Stimulated activated CD8-positive, alpha-beta memory T cell treated with anti-CD3 and anti-CD28 coated beads, Interleukin-7, amount 100 ng/mL, for 1 hour (primary cell): ENCODE measurements at places on chromosomes 7 and 10.

DNA sequence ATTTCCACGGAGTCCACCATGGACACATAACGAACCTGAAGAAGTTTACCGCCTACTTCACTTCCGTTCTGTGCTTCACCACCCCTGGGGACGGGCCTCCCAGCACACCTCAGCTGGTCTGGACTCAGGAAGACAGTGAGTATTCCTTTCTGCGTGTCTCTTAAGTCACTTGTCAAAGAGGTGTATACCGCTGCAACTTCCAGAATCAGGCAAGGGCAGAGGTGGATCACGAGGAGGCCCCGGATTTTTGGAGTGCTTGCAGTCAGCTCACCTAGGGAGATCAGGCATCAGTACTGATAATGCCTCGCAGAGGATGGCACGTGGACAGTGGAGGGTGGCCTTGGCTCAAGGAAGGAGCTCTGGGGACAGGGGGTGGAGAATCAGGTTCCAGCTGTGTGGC lies 630.4 kb upstream of the FOXK1 start:
- DNase-seq, result no peak

GRCh38 chr7:102395592-102395872 lies 631 bp upstream of the PRKRIP1 start:
- DNase-seq, result no peak

GRCh38 chr7:65981965-65982792 lies at the start of gene GUSB:
GUSB (minus strand) TSS chr7:65982213; CDS start chr7:65982183, 30 bp downstream.
- DNase-seq, result peak; percentile 79

DNA sequence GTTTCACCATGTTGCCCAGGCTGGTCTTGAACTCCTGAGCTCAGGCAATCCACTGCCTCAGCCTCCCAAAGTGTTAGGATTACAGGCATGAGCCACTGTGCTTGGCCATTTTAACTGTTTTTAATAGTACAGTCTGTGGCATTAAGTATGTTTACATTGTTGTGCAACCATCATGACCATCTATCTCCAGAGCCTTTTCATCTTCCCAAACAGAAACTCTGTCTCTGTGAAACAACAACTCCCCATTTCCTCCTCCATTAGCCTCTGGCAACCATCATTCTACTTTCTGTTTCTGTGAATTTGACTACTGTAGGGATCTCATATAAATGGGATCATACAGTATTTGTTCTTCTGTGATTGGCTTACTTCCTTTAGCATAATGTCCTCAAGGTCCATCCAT lies 48.3 kb upstream of the SEPHS1 start:
- no peak for DNase-seq

DNA sequence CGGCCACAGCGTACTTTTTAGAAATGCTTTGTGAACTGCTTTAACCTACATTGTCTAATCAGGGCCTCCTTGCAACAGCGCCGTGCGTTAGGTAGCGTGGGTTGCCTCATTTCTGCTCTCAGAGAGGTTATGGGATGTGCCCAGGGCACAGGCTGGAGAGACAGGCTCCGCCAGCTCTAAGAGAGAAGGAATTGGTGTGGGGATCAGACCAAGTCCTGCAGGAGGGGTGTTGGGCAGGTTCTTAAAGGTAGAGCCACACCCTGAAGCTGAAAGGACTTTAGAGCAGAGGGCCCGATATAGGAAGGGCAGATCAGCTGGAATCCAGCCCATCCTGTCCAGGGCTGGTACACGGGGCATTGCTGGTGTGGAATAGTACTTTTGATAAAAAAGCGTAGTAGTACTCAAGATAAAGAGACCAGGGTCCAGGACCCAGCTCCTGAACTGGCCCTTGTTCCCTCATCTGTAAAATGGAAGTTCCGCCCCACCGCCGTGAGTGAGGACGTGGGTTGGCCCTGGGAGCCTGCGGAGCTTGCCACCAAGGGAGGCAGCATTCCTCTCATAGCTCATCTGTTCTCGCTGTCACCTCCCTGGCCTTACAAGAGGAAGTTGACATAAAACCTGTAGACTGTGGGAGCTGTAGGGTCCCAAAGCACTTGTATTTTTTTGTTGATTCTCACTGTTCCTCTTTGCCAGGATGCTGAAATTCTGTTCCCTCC lies 37.2 kb downstream of the TMEM120A start:
- no peak for DNase-seq

DNA sequence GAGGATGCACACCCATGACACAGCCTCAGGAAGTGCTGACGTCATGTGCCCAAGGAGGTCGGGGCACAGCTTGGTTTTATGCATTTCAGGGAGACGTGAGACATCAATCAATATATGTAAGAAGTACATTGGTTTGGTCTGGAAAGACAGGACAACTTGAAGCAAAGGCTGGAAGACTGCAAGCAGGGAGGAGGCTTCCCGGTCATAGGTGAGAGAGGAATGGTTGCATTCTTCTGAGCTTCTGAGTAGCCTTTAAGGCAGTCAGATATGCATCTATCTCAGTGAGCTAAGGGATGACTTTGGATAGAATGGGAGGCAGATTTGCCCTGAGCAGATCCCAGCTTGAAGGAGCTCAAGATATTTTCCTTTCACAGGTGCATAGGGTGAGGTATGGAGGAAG lies 349.5 kb downstream of the TYW1 start:
- DNase-seq, result no peak

- DNase-seq, result no peak
Measured at GRCh38 chr7:142961973-142962926, at the start of gene KEL. KEL (minus strand) TSS chr7:142962363; CDS start chr7:142962206, 157 bp downstream.

GRCh38 chr10:71727738-71728737 lies 8.5 kb upstream of the C10orf105 start:
- peak; percentile 41 for DNase-seq

GRCh38 chr10:33139181-33139646 lies 181.2 kb upstream of the ITGB1 start:
- DNase-seq, result peak; percentile 20

DNA sequence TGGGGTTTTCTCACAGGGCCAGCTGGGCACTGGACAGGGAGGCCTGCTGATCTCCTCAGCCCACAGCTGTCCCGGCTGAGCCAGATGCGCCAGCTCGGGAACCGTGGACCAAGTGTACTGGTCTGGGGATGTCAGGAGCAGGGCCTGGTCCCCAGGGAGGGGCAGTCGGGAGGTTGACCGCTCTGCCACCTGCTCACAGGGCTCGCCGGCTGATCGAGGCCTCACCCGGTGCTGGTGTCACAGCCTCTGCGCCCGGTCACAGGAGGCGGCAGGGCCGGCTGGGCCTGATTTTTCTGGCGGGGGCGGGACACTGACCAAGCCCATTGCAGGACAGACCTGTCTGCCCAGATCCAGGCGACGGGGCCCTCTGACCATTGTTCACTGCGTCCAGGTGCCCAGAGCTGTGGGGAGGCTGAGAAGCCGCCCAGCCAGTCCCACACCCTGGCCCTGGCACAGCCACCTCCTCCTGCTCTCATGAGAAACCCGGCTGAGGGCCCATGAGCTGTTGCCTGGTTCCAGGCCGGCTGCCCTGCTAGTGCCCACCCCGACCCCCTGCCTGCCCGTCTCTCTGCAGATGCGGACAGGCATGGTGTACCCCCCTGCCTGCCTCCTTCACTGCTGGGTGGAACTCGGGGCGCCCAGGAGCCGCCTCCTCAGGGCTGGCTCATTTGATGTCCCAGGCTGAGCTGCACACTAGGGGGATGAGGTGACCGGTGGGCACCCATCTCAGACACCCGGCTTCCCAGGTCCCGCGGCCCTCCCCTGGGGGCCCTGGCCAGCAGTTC lies 3.0 kb upstream of the TMEM184A start:
- no peak for DNase-seq

GRCh38 chr10:121310151-121310711 lies 288.0 kb downstream of the FGFR2 start:
- DNase-seq, result no peak

DNA sequence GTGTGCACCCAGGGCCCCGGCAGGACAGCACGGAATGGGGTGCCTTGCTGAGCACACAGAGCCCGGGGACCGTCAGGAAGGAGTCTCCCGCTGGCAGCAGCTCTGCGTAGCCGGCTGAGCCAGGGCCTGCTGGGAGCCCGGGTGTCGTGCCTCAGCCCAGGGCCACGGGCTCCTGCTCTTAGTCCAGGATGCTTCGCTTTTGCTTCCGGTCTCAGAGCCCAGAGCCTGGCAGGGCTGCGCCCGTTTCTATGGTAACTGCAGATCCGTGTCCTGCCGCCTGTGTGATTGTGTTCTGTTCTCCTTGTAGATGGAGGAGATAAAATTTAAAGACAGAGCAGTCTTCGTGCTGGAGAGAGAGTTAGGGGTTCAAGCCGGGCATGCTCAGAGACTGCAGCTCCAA lies 53.7 kb upstream of the DPYSL4 start:
- no peak for DNase-seq

GRCh38 chr7:76509931-76510877 lies at the start of gene UPK3B:
UPK3B (plus strand) TSS chr7:76510552; CDS start chr7:76510653, 101 bp downstream.
- no peak for DNase-seq

DNA sequence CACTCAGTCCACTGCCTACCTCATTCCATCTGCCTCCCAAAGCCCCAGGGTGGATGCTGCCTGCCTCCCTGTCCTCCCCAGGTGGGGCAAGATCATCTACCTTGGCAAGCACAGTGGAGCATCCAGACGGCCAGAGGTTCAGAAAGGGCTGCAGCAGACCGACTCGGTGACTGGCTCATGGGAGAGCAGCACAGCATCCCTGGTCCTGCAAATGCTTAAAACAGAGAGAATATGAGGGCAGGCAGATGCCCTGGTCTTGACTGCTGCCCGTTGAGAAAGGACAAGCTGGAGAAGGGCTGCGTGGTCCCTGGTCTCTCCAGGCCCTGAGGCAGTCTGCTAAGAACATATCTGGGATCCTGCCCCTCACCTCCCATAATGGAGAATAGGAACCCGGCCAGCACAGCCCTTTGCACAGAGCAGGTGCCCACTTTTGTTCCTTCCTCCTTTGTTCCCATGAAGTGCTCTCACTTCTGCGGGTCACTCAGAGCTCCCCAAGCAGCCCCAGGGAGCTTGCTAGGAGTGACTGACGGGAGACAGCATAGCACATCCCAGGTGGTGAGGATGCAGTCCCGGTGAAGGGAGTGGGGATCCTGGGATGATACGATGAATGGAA lies 1.4 kb downstream of the HPS1 start:
- DNase-seq, result no peak

DNA sequence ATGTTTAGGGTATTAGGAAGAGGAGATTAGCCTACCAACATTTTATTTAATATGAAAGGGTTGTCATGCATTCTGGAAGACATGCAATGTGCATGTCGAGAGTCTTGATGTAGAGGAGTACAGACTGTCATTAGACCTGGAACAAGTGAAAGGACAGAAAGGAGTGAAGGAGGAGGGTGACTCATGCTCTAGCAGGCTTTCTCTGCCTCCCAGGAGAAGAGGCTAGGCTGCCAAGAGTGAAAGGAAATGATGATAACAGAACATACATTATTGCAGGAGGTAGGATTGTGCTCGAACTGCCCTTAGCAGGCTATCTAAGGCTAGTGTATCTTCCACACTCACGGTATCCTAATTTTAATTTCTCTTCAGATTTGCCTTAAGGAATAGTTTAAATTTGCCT lies 228.8 kb downstream of the EXOC4 start:
- DNase-seq, result no peak

GRCh38 chr7:31125171-31125570 lies 73.1 kb downstream of the ADCYAP1R1 start:
- DNase-seq, result no peak

GRCh38 chr10:88245974-88246511 lies 337.1 kb downstream of the RNLS start:
- no peak for DNase-seq

DNA sequence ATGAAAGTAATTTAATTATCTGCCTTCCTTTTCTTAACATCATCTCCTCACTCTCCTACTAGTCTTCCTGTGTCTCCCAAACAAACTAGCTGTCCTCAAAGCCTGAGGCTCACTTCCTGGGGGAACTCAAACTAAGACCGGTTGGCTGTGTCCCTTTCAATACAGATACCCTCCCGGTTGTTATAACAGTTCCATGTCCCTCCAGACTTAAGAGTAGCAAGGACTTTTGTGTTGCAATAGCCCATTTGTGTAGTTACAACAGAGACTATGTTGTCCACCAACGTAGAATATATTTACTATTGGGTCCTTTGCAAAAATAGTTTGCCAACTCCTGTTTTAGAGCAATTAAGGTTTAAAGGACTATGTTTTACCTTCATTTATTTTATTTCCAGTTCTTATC lies 8.6 kb upstream of the TARP start:
- no peak for DNase-seq

DNA sequence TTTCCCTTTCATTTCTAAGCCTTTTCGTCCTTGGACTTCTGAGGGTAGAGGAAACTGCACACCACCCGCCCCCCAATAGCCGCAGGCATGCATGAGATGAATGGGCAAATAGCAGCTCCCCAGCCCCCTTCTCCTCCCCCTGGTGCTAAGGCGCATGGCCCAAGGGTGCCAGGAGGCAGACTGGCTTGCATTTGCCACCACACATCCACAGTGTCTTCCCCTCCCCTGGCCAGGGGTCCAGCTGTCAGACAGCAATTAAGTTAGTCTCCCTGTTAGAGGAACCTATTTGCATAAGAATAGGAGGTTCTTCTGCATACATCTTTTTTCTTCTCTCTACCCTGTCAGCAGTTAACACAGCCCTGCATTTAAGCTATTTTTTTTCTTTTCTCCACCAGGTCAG lies 20.2 kb downstream of the TOMM7 start:
- no peak for DNase-seq

- DNase-seq, result no peak
Measured at GRCh38 chr7:97346349-97346748, 228.9 kb downstream of the SDHAF3 start.

DNA sequence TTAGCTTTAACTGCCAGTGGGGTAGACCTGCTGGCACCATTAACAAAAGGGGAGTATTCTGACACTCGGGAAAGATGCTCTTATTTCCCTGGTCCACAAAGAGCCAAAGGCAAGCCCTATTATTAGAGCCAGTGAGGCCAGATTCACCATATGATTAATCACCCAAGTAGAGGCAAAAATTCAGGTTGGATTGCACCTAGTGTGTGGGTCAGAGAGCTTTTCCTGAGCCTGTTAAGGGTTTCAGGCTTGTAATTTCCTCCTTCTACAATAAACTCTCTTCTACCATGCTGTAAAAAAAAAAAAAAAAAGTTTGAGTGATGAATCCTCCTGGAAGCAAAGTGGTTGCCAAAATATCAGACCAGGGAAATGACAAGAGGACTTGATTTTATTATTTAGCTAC lies 163.5 kb downstream of the MBL2 start:
- no peak for DNase-seq

DNA sequence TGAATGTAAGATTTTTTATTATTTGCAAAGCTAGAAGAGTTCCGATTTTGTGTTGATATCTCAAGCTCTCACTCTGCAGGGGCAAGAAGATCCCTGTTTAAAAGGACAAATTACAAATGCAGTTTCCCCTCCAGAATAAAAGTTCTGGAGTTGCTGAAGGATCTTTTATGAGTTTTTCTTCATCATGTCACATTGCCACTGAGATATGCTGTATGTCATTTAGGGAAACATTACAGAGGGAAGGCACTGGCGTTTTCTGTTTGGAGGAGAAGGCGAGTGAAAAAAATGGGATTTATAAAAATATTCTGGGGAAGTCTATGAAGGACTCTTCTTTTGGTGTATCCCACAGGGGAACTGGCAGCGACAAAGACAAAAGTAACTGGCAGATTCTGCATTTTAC lies 57.4 kb downstream of the POU6F2 start:
- no peak for DNase-seq

DNA sequence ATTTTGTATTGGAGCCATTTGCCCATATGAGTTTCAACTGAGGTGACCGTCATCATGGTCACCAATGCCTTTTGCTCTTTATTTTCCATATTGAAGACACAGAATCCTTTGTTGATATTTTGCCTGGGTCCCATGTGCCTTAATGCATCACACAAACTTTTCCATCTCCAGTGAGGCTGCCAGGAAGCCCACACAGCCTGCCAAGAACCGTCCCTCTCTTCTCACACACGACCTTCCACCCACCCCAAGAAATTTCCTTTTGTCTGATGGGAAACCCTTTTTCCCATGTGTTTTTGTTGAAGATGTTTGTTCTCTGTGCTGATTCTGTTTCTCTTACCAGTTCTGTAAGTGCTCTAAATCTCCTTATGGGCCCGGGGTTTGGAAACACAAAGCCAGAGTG lies 168.9 kb downstream of the CSTF2T start:
- no peak for DNase-seq
